ENCODE measurements at places on chromosomes 5 and 9. TPM values are rescaled to one million over a fixed set of nuclear protein-coding genes. Genes with fewer than 3 reads are reported as not detected.

FOXD4L3 gene
- 0.13 TPM for total RNA-seq

ADGRV1 gene
- total RNA-seq = not detected

EIF4EBP3 gene
- 8.6 TPM for total RNA-seq

ZNF879 gene
- total RNA-seq = 4.1 TPM

GFPT2 gene
- total RNA-seq = 0.13 TPM

PDE6A gene
- total RNA-seq = not detected

ZBTB26 gene
- 7.1 TPM for total RNA-seq

SLC22A4 gene
- not detected for total RNA-seq

IL4 gene
- total RNA-seq = not detected

SH3PXD2B gene
- 0.23 TPM for total RNA-seq

JAKMIP2 gene
- 8.2 TPM for total RNA-seq

RNF180 gene
- total RNA-seq = not detected

ESM1 gene
- total RNA-seq = not detected

TMEFF1 gene
- not detected for total RNA-seq

FOXD4L6 gene
- total RNA-seq = not detected

IL17B gene
- not detected for total RNA-seq

ATP10B gene
- not detected for total RNA-seq

ARSI gene
- not detected for total RNA-seq

ECM2 gene
- total RNA-seq = not detected

KCNN2 gene
- not detected for total RNA-seq

CEMIP2 gene
- 46.5 TPM for total RNA-seq

NKD2 gene
- 1.3 TPM for total RNA-seq

PCDHA11 gene
- total RNA-seq = not detected

NUTM2G gene
- not detected for total RNA-seq

GAS1 gene
- total RNA-seq = 0.18 TPM

NRARP gene
- 1.5 TPM for total RNA-seq

FREM1 gene
- total RNA-seq = not detected

DDX4 gene
- total RNA-seq = 0.23 TPM

C6 gene
- not detected for total RNA-seq

C9 gene
- total RNA-seq = not detected

GRIN1 gene
- not detected for total RNA-seq

MOB3B gene
- 2.5 TPM for total RNA-seq

DBH gene
- total RNA-seq = not detected

LOX gene
- not detected for total RNA-seq

NEUROG1 gene
- total RNA-seq = not detected

PPP2R2B gene
- total RNA-seq = 2.0 TPM

ARID3C gene
- total RNA-seq = not detected

GABRA6 gene
- not detected for total RNA-seq

CDH10 gene
- not detected for total RNA-seq

PCDHB11 gene
- total RNA-seq = not detected

TRIO gene
- total RNA-seq = 6.6 TPM
